ENCODE measurements at places on chromosomes 4 and X.
A peak's percentile ranks its signal among the peaks of the same experiment; 100 is the strongest.

DNA sequence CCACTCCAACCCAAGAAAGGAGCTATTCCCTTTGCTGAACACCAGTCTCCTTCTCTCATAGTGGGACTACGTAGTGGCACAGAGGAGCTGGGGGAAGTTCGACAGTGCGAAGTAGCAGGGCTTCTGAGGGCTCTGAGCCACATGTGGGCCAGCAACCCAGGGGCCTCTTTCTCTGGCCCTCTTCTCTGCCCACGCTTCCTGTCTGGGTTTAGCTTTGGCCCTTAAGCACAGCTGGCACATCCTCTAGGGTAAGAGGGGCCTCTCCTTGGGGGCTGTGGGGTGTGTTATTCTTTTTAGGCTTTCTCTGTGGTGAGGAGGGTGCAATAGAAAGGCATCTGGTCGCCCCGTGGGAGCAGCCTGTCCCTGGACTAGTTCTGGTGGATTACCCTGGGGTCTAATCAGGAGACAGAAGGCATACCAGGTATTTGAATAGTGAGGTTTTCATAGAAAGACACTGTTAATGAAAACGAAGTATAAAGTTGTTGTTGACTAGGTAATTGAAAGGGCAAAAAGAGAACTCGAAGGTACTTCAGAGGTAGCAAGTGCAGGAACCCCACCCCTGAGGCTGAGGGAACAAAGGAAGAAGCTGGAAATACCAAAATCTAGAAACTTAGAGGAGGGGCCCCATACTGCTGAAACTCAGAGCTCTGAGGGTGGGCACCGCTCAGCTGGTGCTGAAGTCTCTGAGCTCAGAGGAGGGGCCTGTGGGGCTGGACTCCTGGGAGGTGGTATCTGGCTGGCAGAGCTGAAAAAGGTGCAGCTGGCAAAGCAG, 151.9 kb upstream of the RPS6KA3 start:
- peak; percentile 72 for DNase-seq

GRCh38 chrX:87167841-87168240, 349.8 kb upstream of the KLHL4 start:
- DNase-seq = no peak

DNA sequence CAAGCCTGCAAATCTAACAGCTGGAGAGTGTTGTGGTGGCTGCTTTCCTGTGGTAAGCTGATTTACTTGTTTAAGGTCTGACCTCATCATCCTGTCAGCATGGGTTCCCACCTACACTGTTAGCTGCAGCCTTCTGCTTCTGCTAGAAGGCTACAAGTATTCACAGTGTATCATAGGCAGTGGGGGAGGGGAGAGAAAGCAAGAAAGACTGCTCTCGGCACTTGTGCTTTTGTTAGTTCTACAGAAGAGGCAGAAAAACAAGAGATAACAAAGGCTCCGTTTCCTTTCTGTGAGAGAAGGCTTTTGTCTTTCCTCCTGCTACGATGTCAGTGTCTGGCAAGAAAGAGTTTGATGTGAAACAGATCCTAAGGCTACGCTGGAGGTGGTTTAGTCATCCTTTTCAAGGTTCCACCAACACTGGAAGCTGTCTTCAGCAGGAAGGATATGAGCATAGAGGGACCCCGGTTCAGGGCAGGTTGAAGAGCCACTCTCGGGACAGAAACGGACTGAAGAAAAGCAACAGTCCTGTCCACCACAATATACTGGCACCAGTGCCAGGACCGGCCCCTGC, at the start of gene KLHL4:
TSS of gene KLHL4 (plus strand) at position 232 of the 571 bp plus-strand sequence. CDS start at position 324, 92 bp downstream.
- DNase-seq = no peak

GRCh38 chr4:8287343-8288280, 18.1 kb downstream of the HTRA3 start:
- DNase-seq = no peak

GRCh38 chr4:41542526-41543275, 4.7 kb downstream of the LIMCH1 start:
- no peak for DNase-seq

DNA sequence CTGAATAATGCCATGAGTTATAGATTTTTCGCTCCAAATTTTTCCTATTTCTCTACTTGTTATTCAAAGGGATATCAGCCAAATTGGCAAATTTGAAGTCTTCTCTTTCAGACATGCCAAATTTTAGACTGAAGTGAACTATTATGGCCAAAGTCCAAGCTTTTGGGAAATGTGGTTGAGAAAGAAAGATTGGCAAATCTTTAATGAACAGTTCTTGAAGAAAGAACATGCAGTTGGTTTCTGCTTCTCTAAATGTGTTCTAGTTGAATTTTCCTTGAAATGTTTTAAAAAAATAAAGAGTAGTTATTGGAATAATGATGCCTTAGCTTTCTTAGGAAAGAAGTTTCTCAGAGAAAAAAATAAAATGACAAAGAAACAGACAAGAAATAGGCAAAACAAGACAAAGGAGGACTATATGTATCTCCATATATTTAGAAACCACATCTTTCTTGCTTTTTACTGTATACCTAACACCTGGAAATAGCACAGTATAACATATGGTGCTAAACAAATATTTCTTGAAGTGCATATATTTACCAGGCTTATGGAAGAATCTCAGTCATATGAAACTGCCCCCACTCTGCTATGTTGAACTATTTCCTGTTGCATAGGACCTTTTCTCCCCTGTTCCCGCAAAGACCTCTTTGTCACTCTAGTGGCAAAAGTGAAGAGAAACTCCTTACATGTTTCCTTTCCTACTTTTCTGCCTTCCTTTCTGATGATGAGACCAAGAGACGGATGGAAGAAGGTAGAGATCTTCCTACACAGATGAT, 250.0 kb downstream of the ARHGAP24 start:
- no peak for DNase-seq

- DNase-seq = no peak
Observed at GRCh38 chr4:14193601-14194000, 566.1 kb upstream of the BOD1L1 start.

- DNase-seq = no peak
Observed at GRCh38 chr4:56658528-56658927, 22.6 kb downstream of the HOPX start.

DNA sequence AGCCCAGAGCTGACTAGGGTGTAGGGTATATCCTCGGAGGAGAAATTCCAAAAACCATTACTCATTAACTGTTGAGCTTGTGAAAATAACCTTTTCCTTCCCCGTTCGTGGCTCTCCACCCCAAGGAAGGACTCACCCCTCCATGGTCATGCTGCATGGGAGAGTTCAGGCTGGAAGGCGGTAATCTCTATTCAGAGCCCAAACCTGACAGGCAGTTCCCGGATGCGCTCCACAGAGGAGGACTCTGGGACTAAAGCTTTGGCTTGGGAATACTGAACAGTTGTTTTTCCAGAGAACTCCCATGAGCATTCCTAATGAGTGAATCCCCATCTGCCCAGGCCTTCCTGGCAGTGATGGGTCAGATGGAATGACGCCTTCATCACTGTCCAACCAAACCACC, 125.4 kb downstream of the BCOR start:
- no peak for DNase-seq

DNA sequence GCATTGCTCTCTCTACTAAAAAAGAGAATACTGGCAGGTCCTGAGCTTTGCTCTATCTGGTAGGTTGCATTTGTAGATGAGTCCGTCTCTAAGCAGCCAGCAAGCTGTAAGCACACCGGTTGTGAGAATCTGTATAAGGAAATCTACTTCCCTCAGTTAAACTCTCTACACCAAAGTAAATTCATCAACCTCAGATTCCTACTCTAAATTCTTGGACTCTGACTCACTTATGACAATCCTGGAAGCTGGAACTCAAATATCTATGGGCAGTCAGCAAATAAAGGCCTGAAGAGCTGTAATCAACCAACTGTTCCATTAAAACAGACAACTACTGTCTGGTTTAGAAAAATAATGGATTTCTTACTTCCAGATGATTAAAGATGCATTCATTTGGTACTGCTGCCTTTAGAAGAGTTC, 37.9 kb downstream of the FAT1 start:
- no peak for DNase-seq

GRCh38 chrX:38985375-38985774, 184.1 kb downstream of the MID1IP1 start:
- DNase-seq = peak; percentile 46

GRCh38 chr4:68962868-68963267, 11.3 kb upstream of the UGT2A3 start:
- DNase-seq = no peak

DNA sequence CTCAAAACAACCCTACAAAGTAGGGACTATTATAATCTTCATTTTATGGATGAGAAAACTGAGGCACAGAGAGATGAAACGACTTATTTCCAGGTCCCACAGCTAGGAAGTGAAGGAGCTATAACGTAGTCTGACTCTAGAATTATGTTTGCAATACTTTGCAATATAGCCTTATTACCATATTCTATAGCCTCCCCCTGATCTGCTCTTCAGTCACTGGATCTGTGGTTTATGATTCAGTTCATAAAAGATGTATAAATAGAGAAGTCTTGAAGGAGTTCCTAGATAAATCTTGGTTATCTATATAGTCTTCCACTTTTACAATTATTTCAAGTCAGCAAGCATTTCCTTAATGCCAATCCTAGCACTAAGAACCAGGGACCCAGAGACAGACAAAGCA, 57.5 kb downstream of the OPHN1 start:
- no peak for DNase-seq

GRCh38 chr4:39730072-39730471, 32.1 kb downstream of the UBE2K start:
- DNase-seq = no peak
